ENCODE measurements at places on chromosomes 11 and 22.

GRCh38 chr22:37932821-37933578 is 20.4 kb downstream of the C22orf23 start:
- DNase-seq, result no peak

GRCh38 chr22:28989484-28989883 is 72.1 kb downstream of the C22orf31 start:
- DNase-seq, result no peak

DNA sequence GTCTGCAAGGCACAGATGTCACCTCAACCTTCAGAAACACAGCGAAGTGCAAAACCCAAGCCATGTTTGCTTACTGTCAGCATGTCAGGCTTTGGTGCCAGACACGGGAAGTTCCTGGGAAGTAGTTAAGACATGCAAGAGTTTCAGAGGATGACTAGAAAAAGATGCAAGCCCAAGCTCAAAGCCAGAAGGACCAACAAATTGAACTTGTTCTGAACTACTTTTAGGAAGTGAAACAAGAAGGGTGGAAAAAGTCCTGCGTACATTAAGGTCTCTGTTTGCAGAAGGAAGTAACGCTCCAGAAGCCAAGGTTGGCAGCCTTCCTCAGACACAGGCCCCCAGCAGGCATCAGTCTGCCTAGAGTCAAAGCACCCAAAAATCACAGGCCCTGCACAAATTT is 2.6 kb downstream of the AP1B1 start:
- DNase-seq, result no peak

DNA sequence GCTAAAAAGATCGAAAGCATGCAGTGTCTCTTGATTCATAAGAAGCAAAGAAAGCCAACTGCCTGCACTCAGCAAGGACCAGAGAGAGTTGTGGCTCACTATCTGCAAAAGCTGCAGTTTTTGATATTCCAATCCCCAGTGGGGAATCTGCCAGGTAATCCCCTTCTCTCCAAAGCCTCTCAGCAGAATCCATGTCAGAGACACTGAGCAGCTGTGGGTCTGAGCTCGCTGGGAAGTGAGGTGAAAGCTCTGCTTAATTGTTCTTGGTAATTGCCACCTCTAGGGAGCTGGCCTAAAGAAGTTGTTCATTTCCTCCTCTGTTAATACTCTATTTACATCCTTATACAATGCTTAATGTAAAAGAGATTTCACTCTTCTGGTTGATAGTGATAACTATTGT is 261.3 kb upstream of the LRRC4C start:
- no peak for DNase-seq

GRCh38 chr11:8328231-8328794 is 64.6 kb upstream of the LMO1 start:
- DNase-seq, result no peak

GRCh38 chr11:126695293-126695692 is 305.3 kb downstream of the KIRREL3 start:
- DNase-seq, result no peak

- DNase-seq, result no peak
Measured at GRCh38 chr11:16981651-16982194, 32.5 kb downstream of the PLEKHA7 start.

GRCh38 chr11:102196816-102197215 is 86.6 kb downstream of the YAP1 start:
- DNase-seq, result no peak

- no peak for DNase-seq
Measured at GRCh38 chr11:106167085-106167484, 89.6 kb downstream of the AASDHPPT start.

DNA sequence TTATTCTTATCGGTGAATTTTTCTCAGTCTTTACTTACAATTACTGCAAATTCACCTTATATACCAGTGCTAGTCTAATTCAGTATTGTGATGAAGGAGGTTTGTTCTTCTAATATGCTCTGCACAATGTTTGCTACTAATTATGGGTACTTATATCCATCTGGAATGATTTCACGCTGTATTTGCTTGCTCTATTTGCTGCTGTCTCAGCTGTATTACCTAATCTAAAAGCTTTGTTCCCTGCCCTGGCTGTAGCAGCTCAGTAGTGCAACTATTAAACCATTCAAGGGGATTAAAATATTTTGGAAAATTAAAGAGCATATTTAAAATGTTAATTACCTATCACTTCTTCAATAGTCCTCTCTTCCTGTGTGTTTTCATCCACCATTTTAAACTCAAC is 375.3 kb downstream of the LUZP2 start:
- no peak for DNase-seq

- no peak for DNase-seq
Measured at GRCh38 chr11:45333001-45333971, 47.1 kb upstream of the SYT13 start.

DNA sequence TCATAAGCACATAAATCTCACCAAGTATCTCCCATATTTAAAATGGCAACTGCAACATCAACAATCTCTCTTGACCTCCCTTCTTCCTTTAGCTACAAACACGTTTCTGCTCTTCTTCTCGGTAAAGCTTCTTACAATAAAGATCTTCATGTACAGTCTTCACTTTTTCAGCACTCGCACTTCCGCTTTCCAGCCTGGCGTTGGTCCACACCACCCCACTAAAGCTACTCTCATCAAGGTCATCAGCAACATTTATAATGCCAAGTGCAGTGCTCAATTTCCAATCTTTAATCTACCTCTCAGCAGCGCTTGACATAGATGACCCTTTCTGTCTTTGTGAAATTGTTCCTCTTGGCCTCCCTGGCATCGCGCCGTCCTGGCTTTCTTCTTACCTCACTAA is 33.6 kb downstream of the NTM start:
- no peak for DNase-seq

- DNase-seq, result no peak
Measured at GRCh38 chr11:98456308-98456680, 564.5 kb upstream of the CNTN5 start.

- DNase-seq, result no peak
Measured at GRCh38 chr11:28383456-28383855, 275.3 kb downstream of the METTL15 start.

DNA sequence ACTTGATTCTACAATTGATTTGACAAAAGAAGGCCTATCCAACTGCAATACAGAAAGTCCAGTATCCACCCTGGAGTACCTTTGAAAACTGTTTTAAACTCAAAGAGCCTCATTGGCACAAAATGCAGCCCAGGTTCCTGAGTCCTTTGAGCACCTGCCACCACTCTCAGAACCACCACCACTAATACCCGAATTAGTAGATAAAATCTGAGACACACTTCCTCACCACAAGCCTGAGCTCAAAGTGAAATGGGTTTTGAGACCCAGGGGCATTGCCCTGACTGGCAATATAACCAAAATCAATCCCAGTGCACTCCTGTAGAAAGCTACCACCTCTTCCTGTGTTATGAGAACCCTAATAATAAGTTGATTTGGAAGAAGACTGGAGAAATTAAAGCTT is 215.7 kb downstream of the CSNK2A3 start:
- DNase-seq, result no peak

DNA sequence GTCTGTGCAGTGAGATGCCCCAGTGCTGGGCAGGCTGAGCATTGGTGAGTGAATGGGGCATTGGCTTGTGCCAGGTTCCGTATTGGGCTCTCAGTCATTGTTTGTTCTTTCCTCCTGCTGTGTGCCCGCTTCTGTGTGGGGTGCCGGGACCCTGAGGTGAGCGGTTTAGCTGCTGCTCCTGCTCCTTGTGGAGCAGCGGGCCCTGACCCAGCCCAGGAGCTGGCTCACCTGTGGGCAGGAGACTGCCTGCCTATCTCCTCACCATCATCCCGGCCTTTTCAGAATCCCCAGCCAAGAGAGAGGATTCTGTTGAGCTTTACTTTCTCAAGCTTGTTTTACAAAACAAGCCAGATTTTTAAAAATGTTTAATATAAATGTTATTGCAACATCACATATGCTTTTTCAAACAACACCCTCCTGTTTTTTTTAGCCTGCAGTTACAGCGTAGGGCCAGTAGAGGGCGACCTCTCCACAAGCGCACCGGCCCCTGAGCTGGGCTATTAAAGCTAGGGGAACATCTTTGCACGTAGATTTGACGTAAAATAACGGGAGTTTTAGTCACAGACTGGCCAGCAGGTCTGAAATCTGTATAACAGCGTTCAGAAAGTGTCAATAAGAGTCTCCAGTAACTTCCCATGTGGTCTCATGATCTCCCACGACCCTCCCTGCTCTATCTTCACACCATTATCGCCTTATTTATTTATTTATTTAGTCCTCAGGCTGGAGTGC is 25.1 kb upstream of the RELT start:
- DNase-seq, result no peak

DNA sequence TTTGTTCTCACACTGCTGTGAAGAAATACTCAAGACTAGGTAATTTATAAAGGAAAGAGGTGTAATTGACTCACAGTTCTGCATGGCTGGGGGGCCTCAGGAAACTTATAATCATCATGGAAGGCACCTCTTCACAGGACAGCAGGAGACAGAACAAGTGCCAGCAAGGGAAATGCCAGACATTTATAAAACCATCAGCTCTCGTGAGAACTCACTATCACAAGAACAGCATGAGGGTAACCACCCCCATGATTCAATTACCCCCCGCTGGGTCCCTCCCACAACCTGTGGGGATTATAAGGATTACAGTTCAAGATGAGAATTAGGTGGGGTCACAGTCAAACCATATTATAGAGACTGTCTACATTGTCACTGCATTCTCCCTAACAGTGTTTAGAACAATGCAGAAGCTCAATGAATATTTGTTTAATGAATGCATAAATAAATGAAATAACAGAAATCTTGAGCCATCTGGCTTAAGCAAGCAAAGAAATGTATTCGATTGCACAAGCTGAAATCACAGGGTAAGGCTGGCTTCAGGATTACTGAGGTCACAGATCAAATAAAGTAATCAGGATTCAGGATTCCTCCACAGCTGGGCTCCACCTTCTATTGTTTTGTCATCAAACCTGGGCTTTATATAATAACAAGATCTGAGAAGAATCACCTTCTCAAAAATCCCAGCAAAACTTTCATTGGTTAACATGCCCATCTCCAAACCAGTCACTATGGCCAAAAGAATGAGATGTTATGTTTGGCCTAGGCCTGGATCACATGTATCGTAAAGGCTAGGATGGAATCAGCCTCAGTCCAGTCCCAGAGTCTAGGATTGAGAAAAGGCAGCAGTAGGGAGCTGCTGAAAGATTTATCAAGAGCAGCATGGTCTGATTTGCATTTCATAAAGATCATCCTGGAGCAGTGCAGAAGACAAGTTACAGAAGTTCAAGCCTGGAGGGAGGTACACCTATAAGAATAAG is 137.8 kb upstream of the UBASH3B start:
- no peak for DNase-seq

GRCh38 chr22:39621826-39622225 is 51.3 kb downstream of the CACNA1I start:
- DNase-seq, result no peak

- no peak for DNase-seq
Measured at GRCh38 chr11:21364866-21365624, 695.7 kb downstream of the NELL1 start.

- DNase-seq, result no peak
Measured at GRCh38 chr22:37237371-37238268, 6.4 kb downstream of the RAC2 start.

GRCh38 chr11:77407613-77408012 is 66.3 kb downstream of the PAK1 start:
- no peak for DNase-seq

GRCh38 chr11:70524096-70524922 is 126.0 kb downstream of the CTTN start:
- no peak for DNase-seq

DNA sequence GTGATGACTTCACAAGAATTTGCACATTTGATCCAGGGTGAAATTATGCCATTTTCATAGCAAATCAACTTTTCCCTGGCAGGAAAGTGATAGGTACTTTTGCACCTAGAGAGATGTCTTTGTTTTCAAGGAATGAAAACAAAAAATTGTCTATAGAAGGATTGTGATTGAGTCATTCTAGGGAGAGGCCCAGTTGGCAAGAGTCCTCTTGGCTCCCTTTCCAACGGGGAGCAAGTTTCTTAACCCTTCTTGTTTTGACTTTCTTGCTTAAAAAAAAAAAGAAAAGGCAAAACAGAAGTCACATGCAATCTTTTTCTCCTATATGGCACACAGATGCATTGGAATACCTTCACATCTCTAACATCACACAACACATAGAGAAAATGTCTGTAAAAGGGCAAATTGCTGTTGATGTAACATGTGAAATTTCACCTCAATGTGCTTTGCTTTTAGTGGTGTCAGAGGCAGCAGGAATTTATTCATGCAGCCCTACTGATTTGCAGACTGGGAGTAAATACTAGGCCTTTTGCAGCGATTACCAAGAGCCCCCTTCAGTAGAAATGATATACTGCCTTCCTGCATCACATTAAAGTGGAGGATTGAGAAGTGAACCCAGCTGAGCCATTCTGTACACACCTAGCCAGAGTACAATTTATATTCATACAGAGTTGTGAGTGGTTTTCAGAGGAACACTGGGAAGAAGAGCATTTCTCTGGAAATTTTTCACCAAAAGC is 290.7 kb upstream of the MPPED2 start:
- no peak for DNase-seq

GRCh38 chr11:32510039-32510438 is 73.6 kb upstream of the EIF3M start:
- DNase-seq, result no peak

DNA sequence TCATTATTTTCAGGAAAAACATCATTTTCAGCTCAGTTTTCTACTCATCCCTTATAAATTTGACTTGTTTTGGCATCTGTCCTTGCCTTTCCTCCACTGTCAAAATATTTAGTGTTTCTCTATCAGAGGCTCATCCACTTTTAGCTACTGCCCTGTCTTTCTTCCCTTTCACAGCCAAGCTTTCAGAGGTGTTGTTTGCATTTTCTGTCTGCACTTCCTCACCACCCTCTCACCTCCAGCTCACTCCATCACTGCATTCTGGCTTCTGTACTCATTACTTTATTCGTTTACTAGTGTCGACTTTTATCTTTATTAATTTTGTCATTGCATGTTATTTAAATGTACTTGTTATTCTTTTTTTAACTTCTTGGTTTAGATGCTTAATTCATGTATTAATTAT is 26.7 kb upstream of the NNMT start:
- no peak for DNase-seq

- no peak for DNase-seq
Measured at GRCh38 chr11:82216927-82217570, 516.6 kb downstream of the FAM181B start.

DNA sequence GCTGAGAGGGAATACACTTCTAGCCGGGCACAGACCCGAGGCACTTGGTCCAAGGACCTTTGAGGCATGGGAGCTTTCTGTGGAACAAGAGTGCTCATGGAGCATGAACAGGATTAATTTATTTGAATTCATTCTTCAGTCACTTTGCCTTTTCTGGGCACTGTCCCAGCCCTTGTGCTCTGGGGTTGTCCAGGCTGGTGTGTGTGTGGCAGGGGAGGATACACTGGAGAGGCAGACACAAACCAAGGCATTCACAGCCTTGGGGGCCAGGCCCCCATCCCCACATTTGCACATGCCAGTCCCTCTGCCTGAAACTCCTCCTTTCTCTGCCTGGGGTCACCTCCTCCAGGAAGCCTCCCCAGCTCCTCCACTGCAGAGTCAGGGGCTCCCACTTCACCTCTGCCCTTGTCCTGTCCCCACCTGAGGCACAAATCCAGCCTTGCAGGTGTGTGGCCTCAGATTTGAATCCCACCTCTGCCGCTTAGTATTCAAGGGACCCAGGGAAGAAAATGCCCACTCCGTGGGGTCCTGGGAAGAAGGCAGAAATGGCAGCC is 55.5 kb downstream of the MYO7A start:
- DNase-seq, result no peak

- no peak for DNase-seq
Measured at GRCh38 chr11:20097319-20098221, 62.7 kb downstream of the DBX1 start.
